ENCODE measurements at places on chromosomes 11 and 22. TPM values are rescaled to one million over a fixed set of nuclear protein-coding genes. Genes with fewer than 3 reads are reported as not detected.
A peak's percentile ranks its signal among the peaks of the same experiment; 100 is the strongest.

RIBC2 gene
- 0.23 TPM for total RNA-seq

CARD16 gene
- 1.2 TPM for total RNA-seq

OR2AG1 gene
- not detected for total RNA-seq

C11orf52 gene
- 9.3 TPM for total RNA-seq

- no peak overlapping the region for H3K27ac ChIP-seq
- no peaks in the 10 kb centered on the region for H3K36me3 ChIP-seq
- no peaks in the 10 kb centered on the region for H3K27me3 ChIP-seq
- H3K4me3 ChIP-seq, result peak overlapping the region; percentile 84
- DNase-seq, result no peak
Observed at GRCh38 chr11:66745356-66746235, 16.6 kb upstream of the SPTBN2 start.

DNA sequence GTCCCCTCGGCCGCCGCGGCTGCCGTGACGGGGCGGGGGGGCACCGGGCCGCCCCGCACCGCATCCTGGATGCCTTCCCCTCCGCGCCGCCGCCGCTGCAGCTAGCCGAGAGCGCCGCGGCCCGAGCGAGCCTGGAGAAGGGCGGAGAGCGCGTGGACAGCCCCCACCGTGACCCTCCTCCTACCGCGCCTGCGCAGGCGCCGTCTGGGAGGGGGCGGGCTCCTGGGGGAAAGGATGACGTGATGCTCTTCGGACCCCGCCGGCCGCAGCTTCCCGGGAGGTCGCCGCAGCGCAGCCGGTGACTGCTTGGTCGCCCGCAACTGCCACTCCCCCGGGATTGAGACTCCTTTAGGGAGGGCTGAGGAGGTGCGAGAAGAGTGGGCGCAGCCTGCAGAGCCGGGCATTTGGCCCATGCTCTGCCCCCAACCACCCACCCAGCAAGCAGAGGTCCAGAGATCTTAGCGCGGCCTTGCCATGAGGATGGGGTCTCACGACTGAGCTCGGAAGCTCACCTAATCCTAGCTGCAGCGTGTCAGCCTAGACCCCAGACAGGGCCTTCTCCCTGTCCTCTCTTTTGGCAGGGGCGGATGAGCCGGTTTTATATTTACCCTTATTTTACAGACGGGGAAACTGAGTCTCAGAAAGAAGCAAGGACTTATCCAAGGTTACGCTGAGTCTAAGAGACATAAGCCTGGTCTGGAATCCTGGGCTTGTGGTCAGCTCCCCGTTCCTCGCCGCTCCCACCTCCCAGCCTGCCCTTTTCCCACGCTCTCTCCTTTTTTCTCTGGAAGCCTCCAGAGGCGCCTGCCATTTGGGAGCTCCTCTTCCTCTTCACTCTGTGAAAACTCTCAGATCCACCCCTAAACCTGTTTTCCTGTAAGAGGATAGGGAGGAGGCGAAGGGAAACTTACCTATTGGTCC, at the start of gene DENND5A:
DENND5A (minus strand) TSS at position 140 of the 921 bp plus-strand sequence. CDS start 281 bp downstream, outside the sequence.
- no peaks in the 10 kb centered on the region for H3K36me3 ChIP-seq
- peak within 1 kb of the TSS; percentile 99 for H3K27ac ChIP-seq
- H3K4me3 ChIP-seq, result peak within 1 kb of the TSS; percentile 82
- H3K27me3 ChIP-seq, result no peaks in the 10 kb centered on the region

- DNase-seq, result peak; percentile 27
- no peak overlapping the region for H3K27ac ChIP-seq
- no peak overlapping the region for H3K4me3 ChIP-seq
- H3K36me3 ChIP-seq, result no peaks in the 10 kb centered on the region
Observed at GRCh38 chr11:102831489-102832440, 11.6 kb downstream of the MMP3 start.

- no peak overlapping the region for H3K4me3 ChIP-seq
- H3K27ac ChIP-seq, result no peak overlapping the region
- H3K36me3 ChIP-seq, result no peaks in the 10 kb centered on the region
- no peak for DNase-seq
- H3K27me3 ChIP-seq, result no peaks in the 10 kb centered on the region
Observed at GRCh38 chr11:61800331-61801281, 7.9 kb downstream of the FEN1 start.

Data from pancreas (tissue), 10 donors.